ENCODE measurements at places on chromosomes 13 and 19.

GRCh38 chr13:77118134-77118533 is 91.2 kb upstream of the FBXL3 start:
- no peak for DNase-seq

GRCh38 chr19:589693-590395 is at the start of gene HCN2:
Gene HCN2, plus strand, starts transcription at chr19:589881. Its CDS starts 65 bp downstream, at chr19:589946.
- no peak for DNase-seq

- no peak for DNase-seq
Observed at GRCh38 chr13:94558716-94559115, 37.2 kb downstream of the TGDS start.

DNA sequence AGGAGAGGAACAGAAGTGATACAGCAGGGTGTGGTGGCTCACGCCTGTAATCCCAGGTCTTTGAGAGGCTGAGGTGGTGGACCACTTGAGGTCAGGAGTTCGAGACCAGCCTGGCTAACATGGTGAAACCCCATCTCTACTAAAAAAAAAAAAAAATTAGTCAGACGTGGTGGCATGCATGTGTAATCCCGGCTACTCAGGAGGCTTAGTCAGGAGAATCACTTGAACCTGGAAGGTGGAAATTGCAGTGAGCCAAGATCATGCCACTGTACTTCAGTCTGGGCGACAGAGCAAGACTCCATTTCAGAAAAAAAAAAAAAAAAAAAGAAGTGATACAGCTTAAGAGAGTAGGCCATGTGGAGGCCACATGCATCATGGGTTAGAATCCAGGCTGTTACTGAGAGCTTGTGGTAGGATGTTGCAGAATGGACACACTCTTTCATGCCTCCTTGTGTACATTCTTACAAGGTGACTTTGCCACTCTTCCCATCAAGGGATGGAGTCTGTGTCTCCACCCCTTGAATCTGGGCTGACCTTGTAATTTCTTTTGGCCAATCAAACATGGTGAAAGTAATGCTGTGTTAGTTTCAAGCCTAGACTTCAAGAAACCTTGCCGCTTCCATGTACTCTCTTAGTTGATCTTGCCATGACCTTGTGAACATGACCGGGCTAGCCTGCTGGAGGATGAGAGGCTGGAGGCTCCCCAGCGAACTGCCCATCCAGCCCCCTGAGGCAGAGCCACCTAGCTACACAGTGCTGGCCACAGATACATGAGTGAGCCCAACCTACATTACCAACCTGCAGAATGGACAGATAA is 12.3 kb downstream of the FAM187B start:
- no peak for DNase-seq

GRCh38 chr13:40644838-40645604 is 21.4 kb downstream of the FOXO1 start:
- no peak for DNase-seq

GRCh38 chr13:27643334-27644132 is 21.8 kb downstream of the POLR1D start:
- no peak for DNase-seq

DNA sequence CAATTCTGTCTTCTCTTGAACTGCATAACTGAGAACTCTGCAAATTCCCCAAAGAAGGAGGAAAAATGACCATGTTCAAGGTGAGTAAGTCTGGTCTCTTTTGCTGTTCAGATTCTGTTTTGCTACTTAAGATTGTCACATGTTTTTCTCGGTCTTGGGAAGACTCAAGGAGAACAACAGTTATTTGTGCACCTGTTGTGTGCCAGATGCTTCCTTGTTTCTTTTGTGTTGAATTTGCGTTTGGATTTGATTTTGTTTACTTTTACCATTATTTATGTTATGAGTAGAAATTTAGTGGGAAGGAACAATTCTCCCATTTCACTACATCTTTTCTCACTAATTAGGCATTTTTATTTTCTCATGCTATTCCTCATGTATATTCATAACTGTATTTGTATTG is 4.4 kb downstream of the ZNF284 start:
- DNase-seq, result no peak

- DNase-seq, result no peak
Observed at GRCh38 chr13:32969516-32969941, 46.7 kb upstream of the KL start.

DNA sequence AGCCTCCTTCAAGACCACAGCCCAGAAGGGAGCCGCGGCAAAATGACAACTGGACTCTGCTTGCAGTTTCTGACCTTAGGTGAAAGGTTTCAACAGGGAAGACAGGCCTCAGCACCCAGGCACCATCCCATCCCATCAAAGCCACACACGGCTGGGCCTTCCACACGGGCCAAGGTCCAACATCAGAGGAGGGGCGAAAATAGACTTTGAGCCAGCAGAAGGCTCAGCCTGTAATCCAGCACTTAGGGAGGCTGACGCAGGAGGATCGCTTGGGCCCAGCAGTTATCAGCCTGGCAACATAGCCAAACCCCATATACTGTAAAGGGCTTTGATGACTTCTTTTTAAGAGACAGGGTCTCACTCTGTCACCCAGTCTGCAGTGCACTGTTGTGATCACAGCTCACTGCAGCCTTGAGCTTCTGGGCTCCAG is 26.8 kb upstream of the TINCR start:
- DNase-seq, result no peak

- DNase-seq, result no peak
Observed at GRCh38 chr19:5718579-5719273, 1.2 kb downstream of the LONP1 start.

DNA sequence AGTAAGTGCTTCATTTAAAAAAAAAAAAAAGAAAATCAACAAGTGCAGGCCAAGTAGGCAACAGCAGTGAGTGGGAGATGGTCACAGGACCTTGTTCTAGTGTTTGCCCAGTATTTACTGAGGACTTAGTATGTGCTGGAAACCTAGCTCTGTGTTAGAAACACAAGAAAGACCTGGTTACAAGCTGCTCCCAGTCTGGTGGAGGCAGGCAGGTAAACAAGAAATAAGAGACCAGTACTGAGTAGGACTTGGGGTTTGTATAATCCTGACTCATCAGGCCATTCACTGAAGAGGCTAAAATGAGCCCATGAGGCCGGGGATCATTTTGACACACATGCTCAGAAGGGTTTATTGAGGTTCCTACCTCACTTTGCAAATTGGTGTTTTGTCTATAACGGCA is 21.5 kb upstream of the SERPINE3 start:
- DNase-seq, result no peak

GRCh38 chr19:1483979-1484428 is 5.0 kb upstream of the C19orf25 start:
- no peak for DNase-seq

GRCh38 chr13:73722120-73722519 is 412.1 kb downstream of the KLF12 start:
- no peak for DNase-seq

DNA sequence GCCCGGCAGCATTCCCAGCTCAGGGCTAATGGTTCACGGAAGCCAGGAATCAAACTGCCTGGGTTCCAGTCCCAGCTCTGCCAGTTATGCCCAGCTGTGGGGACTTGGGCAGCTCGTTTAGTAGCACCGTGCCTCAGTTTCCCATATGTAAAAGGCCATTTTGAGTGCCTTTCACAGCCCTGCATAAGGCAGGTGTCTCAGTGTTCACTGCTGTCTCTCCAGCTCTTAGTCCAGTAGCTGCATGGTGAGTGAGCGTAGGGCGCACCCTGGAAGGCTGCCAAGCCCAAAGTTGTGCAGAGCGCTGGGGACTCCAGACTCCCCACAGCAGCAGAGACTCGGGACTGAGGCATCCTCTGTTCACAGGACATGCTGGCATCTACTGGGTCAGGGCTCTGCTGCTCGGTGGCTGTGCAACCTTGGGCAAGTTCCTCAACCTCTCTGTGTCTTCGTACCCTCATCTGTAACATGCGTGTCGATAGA is 5.5 kb downstream of the RPL28 start:
- DNase-seq, result no peak

DNA sequence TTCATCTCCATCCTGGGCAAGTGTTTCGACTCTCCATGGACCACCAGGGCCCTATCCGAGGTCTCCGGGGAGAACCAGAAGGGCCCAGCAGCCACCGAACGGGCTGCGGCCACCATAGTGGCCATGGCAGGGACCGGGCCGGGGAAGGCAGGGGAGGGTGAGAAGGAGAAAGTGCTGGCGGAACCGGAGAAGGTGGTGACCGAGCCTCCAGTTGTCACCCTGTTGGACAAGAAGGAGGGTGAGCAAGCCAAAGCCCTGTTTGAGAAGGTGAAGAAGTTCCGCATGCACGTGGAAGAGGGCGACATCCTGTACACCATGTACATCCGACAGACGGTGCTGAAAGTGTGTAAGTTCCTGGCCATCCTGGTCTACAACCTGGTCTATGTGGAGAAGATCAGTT is 4.7 kb upstream of the MAP2K7 start:
- no peak for DNase-seq

DNA sequence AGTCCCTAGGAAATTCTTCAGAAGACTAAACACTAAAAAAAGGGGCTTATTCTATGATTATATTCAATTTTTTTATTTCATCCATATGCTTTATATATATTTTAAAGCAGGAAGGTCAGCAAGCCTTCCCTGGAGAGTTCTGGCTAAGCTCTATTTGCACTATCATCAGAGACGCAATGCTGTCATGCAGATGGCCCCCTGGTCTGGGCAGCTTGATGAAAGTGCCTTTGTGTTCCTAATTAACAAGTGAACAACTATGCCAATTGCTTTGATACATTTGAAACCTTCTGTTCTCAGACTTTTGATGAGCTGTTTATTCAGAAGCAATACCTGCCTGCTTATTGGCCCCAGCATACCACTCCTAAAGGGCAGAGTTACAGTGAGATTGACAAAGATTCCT is 1344.6 kb downstream of the OLFM4 start:
- DNase-seq, result no peak
